ENCODE measurements at places on chromosomes 12 and 14.

DNA sequence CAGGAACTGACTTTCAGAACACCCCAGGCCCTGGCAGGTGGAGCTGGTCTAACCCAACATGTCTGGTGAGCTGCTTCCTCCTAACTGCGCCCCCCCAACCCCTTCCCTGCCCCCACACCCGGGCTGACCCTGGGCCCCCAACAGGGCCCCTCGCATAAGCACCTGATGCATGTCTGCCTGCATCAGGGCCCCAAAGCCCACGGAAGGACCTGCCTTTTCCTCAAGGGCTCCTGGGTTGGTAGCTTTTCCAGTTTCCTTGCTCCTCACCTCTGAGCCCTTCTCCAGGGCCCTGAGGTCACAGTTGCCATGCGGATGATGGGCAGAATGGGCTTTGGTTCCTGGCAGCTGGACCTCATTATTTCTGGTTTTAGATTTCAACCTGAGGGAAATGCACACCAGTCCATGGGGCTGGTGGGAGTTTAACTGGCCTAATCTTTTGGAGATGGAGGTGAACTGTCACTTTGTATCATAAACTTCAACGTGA, 18.5 kb downstream of the TESC start:
- DNase-seq, result no peak

DNA sequence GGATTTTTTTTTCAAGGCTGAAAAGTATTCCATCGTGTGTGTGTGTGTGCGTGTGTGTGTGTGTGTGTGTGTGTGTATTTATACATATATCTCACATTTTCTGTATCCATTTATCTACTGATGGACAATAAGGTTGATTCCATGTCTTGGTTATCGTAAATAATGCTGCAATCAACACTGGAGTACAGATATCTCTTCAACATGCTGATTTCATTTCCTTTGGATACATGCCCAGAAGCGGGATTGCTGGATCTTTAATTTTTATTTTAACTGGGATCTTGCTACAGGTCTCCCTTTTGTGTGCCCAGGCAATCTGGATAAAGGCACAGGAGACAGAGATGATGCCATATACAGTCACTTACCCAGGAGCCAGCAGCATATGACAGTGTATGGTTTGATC, 338.1 kb downstream of the SOX5 start:
- peak; percentile 8 for DNase-seq

DNA sequence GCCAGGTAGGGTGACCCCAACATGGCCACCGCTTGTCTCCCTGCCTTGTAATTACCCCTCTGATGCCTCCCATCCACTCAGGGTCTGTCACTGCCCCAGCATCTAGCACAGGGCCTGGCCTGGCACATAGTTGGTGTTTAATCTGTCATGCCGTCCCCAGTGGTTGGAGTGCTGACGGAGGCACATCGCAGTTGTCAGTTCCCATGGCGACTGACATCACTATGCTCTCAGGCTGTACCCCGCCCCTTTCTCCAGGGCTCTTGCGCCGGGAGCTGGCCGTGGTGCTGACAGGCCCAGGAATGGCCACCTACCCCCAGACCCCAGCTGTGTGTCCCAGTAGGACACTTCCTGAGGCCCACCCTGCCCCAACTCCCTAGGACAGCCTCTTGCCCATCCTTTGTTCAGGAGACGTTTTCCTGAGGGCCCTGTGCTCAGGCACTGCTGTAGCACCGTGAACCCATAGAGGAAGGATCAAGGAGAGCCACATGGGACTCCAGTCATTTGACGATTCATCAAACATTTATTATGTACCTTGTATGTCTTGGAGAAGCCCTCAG, 23.0 kb downstream of the FAM222A start:
- DNase-seq, result peak; percentile 55

- no peak for DNase-seq
These were observed 25.1 kb upstream of the EIF5 start for GRCh38 chr14:103308717-103309616.

DNA sequence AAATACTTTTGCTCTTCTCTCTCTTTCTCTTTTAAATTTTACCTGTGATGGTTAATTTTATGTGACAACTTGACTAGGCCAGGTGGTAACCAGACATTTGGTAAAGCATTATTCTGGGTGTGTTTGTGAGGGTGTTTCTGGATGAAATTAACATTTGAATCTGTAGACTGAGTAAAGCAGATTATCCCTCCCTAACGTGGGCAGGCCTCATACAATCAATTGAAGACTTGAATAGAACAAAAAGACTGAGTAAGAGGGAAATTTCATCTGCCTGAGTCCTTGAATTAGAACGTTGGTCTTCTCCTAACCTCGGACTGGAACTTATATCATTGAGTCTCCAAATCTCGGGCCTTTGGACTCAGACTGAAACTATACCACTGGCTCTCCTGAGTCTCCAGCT, 182.1 kb downstream of the NELL2 start:
- DNase-seq, result no peak

DNA sequence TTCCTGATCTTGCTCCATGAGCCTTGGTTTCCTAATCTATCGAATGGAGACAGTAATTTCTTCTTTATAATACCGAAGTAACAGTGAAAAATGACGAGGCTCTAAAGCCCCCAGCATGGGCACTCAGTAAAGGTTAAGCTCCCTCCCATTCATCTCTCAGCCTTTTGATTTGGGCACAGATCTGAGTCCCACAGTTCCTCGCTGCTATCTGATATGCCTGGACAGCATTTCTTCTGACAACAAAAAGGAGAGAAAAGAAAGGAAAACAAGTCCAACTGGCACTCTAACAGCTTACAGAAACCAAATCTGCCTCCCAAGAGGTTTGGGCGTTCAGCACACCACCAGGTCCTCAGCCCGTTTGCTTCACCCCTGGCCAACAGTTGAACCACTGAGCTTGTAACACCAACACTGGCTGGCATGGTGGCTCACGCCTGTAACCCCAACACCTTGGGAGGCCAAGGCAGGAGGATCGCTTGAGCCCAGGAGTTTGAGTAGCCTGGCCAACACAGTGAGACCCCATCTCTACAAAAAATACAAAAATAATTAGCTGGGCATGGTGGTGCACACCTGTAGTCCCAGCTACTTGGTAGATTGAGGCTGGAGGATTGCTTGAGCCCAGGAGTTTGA, 19.5 kb downstream of the CCDC88C start:
- no peak for DNase-seq

DNA sequence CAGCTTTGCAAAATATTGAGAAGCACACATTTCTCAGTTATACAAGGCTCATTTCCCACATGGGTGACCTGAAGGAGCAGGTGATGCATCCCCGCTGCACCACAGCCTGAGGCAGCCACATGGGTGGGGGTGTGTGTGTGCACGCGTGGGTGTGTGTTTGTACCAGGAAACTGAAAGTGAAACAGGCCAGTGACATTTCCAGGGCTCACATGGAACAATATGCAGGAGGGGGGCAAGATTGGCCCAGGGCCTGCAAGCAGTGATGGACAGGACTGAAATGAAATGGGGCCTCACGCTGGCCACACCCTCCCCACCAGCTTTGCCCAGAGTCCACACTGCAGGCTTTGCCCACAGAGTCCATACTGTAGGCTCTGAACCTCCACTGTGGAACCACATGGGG, 154.2 kb upstream of the PARP11 start:
- DNase-seq, result no peak

GRCh38 chr14:104795781-104796686, 486 bp upstream of the AKT1 start:
- DNase-seq, result peak; percentile 66

DNA sequence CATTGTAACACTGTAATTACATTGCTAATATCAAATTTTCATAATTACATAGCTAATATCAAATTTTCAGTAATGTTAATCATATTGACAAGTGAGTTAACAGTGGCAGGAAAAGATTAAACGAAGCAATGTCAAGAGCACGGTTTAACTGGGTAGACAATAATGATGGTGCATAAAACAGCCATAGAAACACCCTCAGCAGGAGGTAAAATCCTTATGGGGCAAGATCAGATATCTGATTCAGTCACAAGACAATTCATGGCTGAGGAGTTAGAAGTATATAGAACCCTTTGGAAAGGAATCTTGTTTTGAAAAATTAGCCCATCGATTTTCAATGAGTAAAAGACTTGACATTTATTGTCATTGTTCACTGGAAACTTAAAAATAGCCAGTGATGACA, 190.6 kb downstream of the SLC2A13 start:
- DNase-seq, result no peak

GRCh38 chr12:50720501-50720900, 43.4 kb upstream of the ATF1 start:
- DNase-seq, result no peak

DNA sequence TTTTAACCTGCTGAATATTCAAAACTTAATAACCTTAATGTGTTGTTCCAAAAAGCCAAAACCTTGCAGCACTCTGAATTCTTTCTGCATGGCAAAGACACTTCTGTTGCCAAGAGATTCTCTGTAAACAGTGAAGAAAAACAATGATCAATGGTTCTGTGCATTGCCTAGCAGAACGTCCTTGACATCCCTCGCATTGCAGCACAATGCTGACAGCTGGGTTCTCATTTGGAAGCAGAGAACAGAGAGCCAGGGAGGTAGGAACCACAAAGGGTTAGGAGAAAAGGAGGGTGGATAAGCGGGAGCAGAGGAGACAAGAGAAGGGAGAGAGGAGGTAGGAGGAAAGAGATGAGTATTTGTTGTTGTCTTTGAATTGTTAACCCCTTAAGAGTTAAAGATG, 501.1 kb downstream of the NAV3 start:
- DNase-seq, result no peak

GRCh38 chr14:38950676-38951075, 152.4 kb downstream of the SEC23A start:
- DNase-seq, result peak; percentile 21

- DNase-seq, result no peak
These were observed 7.1 kb downstream of the RACGAP1 start for GRCh38 chr12:50018154-50018553.

- no peak for DNase-seq
These were observed 788 bp upstream of the NGDN start for GRCh38 chr14:23468704-23469126.

DNA sequence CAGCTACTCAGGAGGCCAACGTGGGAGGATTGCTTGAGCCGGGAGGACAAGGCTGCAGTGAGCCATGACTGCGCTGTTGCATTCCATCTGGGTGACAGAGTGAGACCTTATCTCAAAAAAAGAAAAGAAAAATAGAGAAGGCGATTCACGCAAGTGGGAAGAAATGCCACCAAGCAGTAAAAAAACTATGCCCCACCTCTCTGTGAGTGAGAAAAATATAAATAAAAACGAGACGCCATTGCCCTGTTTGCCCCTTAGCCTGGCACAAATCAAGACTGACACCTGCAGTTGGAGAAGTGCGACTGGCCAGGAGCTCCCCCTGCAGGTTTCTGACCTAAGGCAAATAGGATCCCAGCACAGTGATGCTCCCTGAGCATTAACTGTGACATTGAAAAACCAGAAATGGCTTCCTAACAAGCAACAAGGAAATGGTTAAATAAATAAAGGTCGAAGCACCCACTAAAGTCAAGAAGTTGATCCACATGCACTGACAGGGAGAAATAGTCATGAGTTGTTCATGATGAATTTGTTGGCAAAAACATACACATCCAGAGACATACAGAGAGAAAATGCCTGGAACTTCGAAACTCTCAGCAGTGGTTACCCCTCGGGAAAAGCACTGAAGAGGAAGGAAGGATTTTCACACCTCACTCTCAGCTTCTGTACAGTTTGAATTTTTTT, 21.1 kb downstream of the GSC start:
- no peak for DNase-seq

DNA sequence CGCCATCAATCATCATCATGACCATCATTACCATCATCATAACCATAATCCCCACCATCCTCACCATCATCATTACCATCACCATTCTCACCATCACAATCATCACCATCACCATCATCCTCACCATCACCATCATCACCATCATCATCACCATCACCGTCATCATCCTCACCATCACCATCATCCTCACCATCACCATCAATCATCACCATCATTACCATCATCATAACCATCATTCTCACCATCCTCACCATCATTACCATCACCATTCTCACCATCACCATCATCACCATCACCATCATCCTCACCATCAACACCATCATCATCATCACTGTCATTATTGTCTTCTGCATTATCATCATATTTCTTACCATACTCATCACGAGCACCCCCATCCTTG, 245.5 kb downstream of the ADGRD1 start:
- DNase-seq, result no peak

GRCh38 chr14:35221462-35221861, 70.7 kb upstream of the PSMA6 start:
- DNase-seq, result no peak

DNA sequence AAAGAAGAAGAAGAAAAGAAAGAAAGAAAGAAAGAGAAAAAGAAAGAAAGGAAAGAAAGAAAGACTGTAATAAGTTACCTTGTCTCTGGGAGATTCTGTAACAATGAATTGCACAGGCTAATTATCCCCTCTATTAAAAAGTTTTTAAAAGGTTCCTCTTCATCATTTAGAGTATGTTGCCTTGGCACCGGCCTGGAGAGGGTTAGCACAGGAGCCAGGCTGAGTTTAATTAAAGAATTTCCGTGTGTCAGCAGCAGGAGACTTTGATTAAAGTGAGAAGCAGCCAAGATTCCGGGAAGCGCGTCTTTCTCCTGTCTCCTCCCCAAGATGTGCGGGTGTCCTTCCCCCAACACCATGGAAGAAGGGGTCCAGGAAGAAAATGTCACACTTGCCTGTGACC, 92.8 kb upstream of the ETV6 start:
- no peak for DNase-seq

DNA sequence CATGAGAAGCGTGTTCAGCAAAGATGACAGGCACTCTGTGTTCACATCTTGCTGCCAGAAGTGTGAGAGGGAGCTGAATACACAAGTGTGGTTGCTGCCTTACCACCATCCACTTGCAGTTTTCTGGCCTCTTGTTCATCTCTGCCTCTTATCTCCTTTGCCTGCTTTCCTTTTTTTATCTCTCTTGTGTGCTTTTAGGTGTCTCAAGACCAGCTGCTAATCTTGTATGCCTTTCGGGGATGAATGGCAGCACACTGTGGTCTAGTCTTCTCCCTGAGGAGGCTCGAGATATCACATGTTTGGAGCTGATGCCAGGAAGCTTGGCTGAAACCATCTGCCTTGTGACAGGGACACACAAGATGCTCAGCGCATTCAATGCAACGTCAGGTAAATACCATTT, 17.2 kb downstream of the FAM234B start:
- no peak for DNase-seq
